ENCODE measurements at places on chromosomes 1 and 21.

- DNase-seq: no peak
These were observed 280.0 kb downstream of the NFIA start for GRCh38 chr1:61362351-61362750.

GRCh38 chr1:1755852-1756251 is 22.4 kb downstream of the NADK start:
- no peak for DNase-seq

DNA sequence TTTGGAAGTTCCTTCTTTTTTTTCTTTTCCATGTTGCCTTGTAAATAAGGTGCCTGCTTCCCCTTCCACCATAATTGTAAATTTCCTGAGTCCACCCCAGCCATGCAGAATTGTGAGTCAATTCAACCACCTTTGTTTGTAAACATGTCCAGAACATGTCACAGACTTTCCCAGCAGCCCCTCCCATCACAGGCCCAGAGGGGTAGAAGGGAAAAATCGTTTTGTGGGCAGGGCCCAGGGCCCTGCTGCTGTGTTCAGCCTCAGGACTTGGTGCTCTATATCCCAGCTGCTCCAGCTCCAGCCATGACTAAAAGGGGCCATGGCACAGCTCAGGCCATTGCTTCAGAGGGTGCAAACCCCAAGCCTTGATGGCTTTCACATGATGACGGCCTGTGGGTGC is 384.6 kb upstream of the NCAM2 start:
- DNase-seq: no peak

DNA sequence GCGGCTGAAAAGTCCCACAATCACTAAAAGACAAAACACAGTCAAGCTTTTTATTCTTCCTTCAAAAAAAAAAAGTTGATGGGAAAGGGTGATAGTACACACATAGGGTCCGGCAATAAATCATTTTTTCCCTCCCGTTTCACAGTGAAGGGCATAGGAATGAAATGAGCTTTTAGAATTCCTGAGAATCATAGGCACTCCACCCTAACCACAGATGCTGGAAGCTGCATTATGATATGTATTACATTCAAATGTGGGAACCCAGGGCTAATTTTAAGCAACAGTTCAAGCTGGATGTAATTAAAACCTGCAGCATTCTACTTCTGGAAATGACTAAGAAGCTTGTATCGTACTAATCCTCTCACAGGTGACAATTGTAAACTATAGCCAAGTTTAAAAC is 75.7 kb upstream of the KCNJ15 start:
- no peak for DNase-seq

DNA sequence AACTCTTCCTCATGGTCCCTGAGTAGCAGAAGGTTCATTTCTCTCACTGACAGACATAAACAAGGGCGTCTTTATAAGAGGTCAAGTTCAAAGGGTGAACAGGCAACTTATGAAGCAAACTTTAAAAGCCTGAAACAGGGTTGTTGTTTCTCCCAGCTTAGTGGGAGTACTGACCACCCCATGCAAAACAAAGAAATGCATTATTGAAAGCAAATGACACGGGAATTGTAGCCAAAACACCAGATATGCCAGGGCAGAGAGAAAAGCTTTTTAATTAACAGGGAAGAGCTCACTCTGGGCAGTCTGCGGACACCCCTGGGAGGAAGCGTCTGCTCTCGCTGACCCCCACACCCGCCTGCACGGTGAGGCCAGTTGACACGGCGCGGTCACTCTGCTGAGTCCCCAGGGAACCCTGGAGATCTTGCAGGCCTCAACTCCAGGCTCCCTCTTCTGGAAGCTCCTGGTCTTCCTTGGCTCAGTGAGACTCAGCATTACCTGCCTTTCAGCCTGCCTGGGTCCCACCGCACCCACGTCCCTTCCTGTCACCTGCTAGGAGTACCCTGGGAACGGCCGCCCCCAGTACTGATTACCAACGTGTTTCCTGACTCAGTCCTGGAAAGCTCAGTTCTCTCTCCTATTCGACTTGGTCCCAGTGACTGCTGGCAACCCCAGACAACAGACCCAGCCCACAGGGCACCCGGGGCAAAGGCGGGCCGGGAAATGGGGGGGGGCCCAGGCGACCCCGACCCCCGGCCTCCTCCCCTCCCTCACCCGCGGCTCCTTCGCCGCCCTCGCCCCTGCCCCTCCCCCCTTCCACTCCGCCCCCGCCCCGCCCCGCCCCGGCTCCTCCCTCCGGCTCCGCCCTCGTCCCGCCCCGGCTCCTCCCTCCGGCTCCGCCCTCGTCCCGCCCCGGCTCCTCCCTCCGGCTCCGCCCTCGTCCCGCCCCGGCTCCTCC is 972 bp downstream of the CFAP410 start:
- DNase-seq: no peak

GRCh38 chr1:43074244-43074643 is 97.8 kb downstream of the EBNA1BP2 start:
- DNase-seq: no peak

DNA sequence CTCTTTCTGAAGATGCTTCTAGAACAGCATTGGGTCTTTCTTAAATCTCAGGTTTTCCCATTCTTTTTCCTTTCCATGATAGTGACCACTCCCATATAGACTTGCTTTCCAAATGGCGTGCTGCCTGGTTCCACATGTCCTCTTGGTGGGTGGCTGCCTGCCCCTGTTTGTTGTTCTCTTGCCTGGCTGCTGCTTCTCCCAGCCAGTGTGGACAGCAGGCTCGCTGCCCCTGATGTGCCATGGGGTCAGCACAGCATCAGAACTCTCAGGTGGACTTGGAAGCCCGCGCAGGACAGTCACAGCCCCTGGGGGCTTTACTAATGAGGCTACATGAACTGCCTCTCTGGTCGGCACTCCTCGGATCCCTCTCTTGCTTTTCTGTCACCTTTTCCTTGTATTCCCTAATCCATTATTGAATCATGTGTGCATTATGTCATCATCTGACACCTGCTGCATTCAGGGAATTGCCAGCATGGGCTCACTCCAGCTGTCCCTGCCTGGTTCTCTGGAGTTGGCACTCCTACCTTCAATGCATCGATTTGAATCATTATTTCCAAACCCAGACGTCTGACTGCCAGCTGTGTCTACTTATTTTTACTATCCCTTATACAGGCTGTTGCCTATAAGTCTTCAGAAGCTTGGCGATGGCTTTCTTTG is 100.5 kb upstream of the COA6 start:
- DNase-seq: no peak

GRCh38 chr1:204760350-204760749 is 74.8 kb upstream of the LRRN2 start:
- DNase-seq: no peak

GRCh38 chr1:221040691-221041285 is 161.5 kb downstream of the HLX start:
- no peak for DNase-seq

DNA sequence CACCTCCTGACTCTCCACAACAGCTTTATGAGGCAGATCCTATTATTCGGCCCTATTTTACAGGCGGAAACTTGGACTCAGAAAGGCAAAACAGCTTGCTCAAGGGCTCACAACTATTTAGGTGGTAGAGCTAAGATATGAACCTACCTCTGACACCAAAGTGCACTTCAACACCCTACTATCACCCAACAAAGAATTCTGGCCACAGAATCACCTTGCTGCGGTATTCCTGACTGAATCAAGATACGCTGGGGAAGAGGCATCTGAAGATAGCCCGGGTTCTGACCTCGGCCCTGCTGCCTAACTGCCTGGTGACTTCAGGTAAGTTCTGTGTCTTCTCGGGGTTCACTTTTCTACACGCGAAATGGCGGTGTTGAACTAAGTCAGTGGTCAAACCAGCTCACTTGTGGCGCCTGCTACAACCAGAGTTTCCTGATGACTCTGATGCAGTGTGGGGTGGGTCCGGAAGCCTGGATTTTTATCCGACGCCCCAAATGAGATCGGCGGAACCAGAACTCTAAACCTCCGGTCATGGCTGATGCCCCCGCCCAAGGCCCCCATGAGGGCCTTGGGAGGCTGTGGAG is 608 bp downstream of the PEF1 start:
- DNase-seq: no peak

GRCh38 chr1:219927956-219928790 is at the start of gene SLC30A10:
Gene SLC30A10, minus strand, starts transcription at chr1:219928557. Its CDS starts 117 bp downstream, at chr1:219928440.
- no peak for DNase-seq

- DNase-seq: no peak
These were observed 271.6 kb upstream of the SGIP1 start for GRCh38 chr1:66262208-66262963.

DNA sequence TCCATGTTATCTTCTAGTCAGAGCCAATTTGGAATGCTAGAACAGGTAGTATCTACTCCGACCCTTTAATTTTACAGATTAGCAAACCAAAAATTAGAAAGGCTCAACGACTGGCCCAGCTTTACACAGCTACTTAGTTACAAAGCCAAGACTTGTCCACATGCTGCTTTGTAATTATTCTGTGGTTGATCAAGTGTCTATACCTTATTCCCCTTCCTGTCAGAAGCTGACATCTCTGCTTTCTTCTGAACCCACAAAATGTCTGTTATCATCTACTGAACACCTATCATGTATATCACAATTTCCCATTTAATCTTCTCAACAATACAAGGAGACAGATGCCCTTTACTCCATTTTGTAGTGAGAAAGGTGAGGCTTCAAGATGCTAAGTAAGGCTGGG is 15.6 kb downstream of the TGFBR3 start:
- DNase-seq: no peak

- DNase-seq: no peak
These were observed 62.3 kb upstream of the ANGPTL1 start for GRCh38 chr1:178933105-178933561.

GRCh38 chr1:200198236-200198635 is 170.7 kb downstream of the NR5A2 start:
- no peak for DNase-seq

- DNase-seq: peak; percentile 82
These were observed 19.3 kb upstream of the SAMD11 start for GRCh38 chr1:904310-904950.

DNA sequence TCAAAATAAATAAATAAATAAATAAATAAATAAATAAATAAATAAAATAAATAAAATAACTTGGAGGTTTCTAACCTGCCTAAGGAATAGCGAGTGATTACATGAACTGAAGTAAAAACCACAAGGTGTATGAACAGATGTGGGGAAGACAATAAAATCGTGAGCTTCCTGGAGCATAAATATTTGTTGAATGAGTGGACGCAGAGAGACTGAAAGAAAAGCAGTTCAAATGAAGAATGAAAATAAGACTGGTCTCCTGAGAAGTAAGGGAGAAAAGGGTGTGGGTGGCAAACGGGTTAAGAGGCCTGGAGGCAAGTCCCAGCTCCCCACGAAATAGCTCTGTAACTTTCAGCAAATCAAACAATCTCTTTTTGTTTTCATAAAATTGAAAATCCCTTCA is 33.6 kb downstream of the CHML start:
- DNase-seq: no peak

- DNase-seq: no peak
These were observed 40.1 kb upstream of the GPR52 start for GRCh38 chr1:174407665-174408064.

DNA sequence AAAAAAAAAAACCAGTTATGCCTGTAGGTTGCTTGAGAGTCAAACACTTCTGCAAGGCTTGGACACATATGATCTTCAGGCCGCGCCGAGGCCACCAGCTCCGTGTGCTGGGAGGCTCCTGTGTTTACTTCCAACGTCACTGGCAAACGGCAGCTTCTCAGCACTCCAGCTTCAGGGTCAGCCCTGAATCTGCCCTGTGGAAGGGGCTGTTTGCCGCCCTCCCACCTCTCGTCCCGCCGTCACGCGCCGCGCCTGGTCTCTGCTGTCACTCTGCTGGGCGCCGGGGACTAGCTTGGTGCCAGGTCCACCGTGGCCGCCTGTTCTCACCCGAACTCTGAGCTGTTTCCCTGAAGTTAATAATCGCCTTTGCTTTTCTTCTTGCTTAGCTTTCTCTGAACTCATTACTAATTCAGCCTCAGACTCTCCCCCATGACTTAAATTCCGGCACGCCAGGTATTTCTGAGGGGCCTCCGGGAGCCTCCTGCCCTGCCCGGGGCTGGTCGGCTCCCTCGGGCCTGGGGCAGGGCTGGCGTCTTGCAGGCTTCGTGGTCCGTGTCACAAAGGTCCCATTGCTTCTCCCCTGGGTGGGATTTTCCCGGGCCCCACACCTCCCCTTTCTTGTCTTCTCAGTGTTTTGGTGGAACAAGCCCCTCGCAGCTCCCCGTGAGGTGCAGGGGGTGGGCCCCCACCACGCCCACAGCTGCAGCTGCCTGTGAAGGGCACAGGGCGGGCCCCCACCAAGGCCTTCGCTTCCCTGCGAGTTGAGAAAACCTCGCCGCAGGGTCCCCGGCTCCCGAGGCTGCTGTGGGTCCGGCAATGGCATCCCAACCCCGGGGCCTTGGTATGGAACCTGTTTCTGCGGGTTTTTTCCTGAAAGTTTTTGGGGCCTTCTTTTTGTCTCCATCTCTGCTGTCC is 14.6 kb upstream of the C1orf159 start:
- no peak for DNase-seq

GRCh38 chr21:34008618-34009017 is 64.8 kb upstream of the MRPS6 start:
- DNase-seq: no peak

- DNase-seq: no peak
These were observed 518.9 kb upstream of the NR5A2 start for GRCh38 chr1:199508653-199509052.

DNA sequence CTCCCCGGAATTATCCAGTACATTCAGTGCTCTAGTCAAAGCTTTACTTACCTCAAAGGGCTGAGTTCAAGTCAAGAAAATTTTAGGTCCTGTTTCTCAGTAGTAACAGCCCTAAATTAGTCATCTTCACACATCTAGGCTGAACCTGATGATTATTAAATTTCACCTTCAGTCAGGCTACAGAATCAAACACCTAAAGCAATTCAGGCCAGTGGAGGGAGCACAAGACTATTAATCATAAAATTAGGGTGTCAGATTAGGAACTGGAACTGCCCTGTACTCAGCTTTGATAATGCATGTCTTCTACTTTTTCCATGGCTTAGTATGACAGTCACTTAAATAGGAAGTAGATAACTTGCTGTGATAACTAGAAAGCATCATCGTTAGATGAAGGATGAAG is 28.4 kb upstream of the BCAS2 start:
- DNase-seq: no peak

DNA sequence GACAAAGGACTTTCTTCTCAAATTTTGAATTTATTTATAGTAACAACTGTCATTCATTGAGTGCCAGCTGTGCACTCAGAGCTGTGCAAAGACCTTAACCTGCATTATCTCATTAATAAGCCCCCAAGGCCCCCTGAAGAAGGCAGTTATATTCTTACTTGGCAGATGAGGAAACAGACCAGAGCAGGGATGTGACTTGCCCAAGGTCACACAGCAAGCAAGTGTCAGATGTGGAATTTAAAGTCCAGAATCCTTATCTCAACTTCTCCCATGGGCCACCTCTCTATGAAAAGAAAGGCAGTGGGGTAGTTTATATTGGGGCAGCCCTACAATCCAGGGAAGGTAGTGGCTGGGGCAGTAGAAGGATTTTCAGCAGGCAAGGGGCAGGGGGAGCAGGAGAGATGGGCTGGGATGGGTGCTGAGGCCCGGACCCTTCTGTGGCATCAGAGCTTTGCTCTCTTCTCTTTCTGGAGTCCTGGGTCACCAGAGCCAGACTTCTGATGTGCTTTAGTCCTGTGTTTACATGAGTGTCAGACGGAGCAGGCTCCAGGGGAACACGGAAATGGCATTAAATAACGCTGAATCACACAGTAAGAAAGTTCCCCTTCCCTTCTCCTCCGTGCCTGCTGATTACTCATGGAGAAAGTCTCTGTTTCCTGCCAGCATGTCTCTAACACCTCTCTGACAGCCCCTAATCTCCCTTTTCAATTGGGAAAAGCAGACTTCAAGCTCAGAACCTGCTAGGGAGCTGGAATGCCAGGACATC is 39.5 kb downstream of the EPHB2 start:
- no peak for DNase-seq
